Cerebellar cortex (tissue), 1 donor: ENCODE measurements at places on chromosomes 5 and 9.

GRCh38 chr9:108835831-108836230 lies 20.0 kb downstream of the ACTL7B start:
- no peak for DNase-seq

DNA sequence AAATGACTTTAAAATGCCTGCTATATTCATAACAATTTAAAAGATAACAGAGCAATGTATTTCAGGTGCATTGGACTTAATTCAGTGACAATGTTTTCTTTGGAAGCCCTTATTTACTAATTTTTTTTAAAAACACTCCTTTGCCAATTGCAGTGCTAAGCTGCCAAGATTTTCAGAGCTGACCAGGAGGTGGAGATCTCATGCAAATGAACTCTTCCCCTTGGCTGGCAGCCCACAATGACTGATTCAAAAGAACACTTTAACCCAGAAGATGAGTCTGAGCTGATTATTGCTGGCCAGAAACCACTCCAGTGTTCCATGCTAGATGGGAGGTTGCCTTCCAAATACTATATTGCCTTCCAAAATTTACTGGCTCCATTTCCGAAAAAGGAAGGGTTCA lies 128.3 kb upstream of the CCNH start:
- DNase-seq, result peak; percentile 98

- no peak for DNase-seq
Measured at GRCh38 chr9:21002040-21002439, 29.4 kb downstream of the HACD4 start.

- DNase-seq, result no peak
Measured at GRCh38 chr9:23779220-23779619, 46.8 kb downstream of the ELAVL2 start.

GRCh38 chr9:74379718-74380117 lies 117.4 kb upstream of the RORB start:
- DNase-seq, result peak; percentile 46

DNA sequence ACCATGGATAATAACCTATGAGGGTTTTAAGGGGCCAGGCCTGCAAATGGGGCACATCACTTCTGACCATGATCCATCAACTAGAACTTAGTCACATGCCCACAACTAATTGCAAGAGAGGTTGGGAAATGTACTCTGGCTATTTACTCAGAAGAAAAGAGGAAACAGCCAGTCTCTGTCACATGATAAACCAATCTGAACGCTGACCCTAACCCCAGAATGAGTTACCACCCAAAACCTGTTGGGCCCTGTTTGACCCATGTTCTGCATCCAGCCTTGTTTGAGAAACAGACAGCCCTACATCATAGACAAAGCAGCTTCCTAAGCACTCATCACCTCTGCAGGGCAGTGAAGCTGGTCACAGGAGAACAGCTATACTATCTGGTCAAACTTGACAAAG lies 5.8 kb downstream of the MACROH2A1 start:
- no peak for DNase-seq

DNA sequence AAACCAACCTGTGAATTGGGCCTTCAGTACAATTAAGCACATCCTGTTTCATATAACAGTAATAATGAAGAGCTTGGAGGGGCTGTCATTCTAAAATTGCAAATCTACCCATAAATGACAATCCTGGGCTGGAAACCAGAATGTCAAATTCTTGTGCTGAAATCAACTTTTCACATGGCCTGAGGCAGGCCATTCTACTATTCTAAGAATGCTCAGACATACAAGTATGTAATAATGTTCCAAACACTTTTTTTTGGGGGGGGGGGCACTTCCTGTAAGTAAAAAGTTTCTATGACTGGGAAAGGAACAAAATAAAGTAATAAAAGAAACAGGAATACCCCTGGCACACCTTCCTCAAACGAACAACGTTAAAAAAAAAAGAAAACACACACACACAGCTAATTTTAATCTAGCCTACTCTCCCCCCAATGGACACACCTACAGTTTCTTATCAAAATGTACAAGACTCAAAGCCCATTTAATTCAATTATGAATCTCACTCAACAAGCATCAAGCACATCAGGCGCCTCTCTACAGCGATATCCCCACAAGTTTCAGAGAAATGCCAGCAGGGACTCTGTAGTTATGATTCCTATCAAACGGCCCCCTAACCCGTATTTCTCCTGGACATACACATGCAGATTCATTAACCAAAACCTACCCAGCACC lies 1.4 kb downstream of the ETF1 start:
- DNase-seq, result no peak

- DNase-seq, result no peak
Measured at GRCh38 chr9:91495450-91495849, 71.8 kb upstream of the NFIL3 start.

DNA sequence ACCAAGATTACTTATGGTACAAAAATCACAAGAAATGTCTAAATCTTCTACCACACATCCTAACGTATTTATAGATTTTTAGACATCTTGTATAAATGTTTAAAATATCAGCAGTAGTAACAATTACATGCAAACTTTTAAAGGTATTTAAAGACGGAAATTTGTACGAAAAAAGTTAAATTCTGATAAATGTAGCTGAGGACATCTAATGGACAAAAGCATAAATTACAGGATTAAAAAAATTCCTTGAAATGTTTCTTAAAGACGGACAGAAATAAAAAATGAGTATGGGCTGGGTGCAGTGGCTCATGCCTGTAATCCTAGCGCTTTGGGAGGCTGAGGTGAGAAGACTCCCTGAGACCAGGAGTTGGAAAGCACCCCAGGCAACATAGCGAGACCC lies 15.8 kb downstream of the ERCC8 start:
- no peak for DNase-seq

DNA sequence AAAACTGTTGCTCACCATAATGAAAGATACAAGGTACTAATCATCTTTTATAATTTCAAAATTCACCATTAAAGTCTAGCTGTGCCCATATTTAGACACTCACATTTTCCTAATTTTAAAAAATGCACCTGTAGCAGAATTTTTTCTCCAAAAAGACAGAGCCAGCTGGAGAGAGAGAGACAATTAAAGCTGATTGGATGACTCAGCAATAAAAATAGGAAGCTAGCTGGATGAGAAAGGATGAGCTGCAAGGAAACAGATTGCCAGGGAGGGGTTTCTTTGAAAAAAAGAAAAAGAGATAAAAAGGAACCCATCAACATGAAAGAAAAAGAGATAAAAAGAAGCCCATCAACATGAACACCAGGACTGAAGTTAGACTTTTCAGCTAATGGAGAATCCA lies 73.8 kb downstream of the HCN1 start:
- DNase-seq, result peak; percentile 44

DNA sequence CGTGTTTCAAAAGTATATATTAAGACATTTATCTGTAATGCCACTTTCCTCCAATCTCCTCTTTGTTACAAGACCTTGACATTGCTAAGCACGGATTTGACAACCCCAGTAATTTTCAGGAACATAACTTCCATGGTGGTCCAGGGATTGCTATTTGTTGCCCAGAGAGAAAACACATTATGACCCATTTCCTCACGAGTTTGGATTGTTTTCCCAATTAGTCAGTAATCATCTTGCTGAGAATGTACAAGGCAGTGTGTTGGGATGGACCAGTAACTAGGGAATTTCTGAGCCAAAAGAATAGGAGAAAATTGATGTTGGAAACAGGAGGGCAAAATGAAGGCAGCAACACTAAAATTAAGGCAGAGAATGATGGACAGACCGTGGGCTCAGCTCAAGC lies 574.1 kb downstream of the EBF1 start:
- no peak for DNase-seq

GRCh38 chr9:134375011-134375390 lies 48.7 kb downstream of the RXRA start:
- peak; percentile 52 for DNase-seq

DNA sequence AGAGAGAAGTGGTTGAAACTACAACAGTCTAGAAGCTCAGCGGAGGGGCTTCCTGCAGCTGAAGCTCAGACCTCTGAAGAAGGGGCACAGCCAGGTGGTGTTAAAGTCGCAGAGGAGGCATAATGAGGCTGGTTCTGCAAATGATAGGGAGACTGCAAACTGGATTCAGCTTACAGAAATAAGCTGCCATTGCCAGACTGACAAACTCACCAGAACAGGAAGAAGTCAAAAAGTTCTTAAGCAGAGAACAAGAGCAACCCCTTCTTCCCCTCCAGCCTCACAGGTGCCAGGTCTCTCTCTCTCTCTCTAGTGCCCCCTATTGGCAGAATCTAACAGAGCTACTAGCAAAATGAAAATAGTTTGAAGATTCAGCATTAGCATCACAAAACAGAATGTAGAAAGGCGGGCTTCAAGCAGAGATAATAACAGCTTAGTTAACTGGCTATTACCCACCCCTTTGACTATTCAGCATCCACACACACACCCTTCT lies 76.7 kb downstream of the GRAMD2B start:
- DNase-seq, result no peak

DNA sequence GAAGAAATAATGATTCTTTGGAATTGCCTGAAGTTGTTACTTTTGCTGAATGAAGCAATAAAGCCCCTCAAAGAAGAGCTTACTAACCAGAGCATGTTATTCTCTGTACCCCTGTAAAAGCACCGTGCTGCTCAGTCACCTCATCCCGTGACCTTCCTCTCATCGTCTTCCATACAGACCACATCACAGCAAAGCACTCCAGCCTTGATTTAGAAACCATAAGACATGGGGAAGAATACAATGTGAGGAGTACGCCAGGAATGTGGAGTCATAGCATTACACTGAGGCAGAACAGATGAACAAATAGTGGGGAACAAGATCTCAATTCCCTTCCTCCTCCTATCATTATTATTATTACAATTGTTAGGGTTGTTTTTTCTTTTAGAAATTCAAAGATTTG lies 49.1 kb downstream of the ERAP1 start:
- DNase-seq, result no peak

- DNase-seq, result no peak
Measured at GRCh38 chr5:40909723-40910122, 426 bp downstream of the C7 start.

DNA sequence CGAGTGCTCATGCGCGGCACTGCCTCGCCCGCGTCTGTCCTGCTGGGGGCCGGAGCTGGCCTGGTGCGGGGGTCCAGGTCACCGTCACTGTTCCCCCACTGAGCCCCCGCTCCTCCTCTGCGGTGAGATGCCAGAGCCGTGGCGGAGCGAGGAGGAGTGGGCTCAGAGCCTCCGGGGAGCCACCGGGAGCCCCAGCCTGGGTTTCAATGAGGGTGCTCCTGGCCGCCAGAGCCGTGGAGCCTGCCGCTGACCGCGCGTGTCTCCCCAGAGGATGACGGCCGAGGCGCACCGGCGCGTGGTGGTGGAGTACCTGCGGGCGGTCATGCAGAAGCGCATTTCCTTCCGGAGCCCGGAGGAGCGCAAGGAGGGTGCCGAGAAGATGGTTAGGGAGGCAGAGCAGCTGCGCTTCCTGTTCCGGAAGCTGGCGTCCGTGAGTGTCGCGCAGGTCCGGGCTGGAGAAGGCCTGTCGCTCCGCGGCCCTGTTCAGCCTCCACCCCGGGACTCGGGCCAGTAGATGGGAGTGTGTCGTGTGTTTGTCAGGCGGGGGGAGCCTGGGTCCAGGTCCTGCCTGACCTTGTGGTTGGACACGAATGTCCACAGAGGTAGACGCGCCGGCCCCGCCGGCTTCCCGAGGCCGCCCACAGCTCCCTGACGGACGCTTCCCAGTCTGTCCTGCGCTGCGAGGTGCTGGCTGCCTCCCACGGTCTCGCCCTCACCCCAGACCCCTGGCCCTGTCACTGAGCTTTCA lies 22.0 kb downstream of the EXOC3 start:
- DNase-seq, result no peak

GRCh38 chr5:122077366-122078115 lies 518 bp downstream of the LOX start:
- peak; percentile 9 for DNase-seq

GRCh38 chr5:36839489-36840476 lies 36.8 kb upstream of the NIPBL start:
- no peak for DNase-seq

DNA sequence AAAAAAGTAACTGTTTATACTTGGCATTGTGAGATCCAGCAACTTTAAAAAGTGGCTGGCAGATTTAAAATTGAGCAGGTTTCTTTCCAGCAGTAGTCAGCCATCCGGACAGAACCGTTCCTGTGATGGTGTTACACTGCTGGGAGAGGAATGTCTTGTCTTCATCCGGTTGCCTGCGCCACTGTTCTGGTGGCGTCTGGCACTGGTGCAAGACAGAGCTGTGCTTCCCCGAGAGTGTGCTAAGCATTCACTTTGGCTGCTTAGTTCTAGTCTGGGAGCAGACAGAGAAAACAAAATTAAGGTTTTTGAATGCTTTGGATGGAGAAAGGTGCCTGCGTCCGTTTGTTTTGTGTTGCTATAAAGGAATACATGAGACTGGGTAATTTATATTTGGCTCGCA lies 35.5 kb upstream of the CREBRF start:
- DNase-seq, result peak; percentile 51

DNA sequence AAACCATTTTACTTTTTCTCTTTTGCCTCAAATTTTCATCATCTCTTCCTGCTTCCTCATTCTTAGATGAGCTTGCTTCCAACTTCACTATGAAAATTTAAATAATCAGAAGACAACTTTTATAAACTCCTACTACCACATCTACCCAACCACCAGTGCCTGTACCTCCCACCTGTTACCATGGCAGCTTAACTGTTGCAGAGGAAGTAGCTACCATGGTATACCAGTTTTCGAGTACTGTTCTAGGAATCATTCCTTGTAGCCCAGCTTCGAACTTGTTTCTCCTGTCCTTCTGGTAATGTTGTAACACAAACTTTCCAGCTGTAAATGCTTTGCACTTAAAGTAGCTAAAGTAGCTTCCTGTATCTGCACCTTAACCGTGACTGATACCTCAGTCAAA lies 266.8 kb upstream of the NREP start:
- DNase-seq, result no peak

DNA sequence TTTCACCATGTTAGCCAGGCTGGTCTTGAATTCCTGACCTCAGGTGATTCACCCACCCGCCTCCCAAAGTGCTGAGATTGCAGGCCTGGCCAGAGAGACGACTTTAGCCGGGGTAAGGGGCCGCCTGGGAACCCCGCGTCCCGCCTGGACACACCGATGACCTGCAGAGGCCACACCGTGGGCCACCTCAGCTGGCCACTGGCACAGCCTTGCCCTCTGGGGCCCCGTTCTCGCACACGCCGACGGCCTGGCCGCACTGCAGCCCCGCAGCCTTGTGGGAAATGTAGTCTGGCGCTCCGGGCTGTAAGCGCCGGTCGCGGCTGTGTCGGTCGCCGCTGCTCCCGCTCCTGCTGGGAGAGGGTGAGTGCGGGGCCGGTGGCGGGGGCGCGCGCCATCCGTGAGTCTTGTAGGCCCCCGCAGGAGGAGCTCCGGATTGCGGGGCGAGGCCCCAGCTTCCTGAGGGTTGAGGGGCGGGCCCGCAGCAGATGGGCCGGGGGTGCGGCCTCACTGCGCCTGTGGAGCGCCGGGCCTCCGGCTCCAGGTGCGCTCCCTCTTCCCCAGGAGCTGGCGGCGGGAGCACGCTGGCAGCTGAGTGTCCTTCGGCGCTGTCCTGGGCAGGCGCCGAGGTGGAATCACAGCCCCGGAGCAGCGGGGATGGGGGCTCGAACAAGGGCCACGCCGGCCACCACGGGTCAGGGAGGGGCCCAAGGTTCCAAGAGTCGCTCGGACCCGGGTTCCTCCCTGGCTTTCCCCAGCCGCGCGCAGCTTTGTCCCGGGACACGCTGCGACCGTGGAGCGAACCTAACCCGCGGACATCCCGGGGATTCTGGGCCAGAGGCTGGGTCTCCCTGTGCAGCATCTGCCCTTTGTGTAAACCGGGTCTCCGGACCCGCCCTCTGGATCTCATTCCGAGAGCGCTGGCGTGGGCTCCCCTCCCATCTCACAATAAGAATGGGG lies at the start of gene ZFP2:
TSS of gene ZFP2 (plus strand) at position 299 of the 957 bp plus-strand sequence. CDS start 35,401 bp downstream, outside the sequence.
- DNase-seq, result peak; percentile 81

- DNase-seq, result no peak
Measured at GRCh38 chr5:130110328-130110727, 206.1 kb downstream of the CHSY3 start.

GRCh38 chr9:115250621-115251032 lies 132.7 kb upstream of the TNC start:
- no peak for DNase-seq
